Stimulated activated CD4-positive, alpha-beta T cell treated with anti-CD3 and anti-CD28 coated beads, TNF-alpha, amount 100 ng/mL, for 4 hours (primary cell): ENCODE measurements at places on chromosomes 13 and 19.

GRCh38 chr13:84352946-84353345, 470.7 kb upstream of the SLITRK1 start:
- DNase-seq = no peak

- no peak for DNase-seq
These were observed 7.8 kb upstream of the VSTM2B start for GRCh38 chr19:29517946-29518345.

DNA sequence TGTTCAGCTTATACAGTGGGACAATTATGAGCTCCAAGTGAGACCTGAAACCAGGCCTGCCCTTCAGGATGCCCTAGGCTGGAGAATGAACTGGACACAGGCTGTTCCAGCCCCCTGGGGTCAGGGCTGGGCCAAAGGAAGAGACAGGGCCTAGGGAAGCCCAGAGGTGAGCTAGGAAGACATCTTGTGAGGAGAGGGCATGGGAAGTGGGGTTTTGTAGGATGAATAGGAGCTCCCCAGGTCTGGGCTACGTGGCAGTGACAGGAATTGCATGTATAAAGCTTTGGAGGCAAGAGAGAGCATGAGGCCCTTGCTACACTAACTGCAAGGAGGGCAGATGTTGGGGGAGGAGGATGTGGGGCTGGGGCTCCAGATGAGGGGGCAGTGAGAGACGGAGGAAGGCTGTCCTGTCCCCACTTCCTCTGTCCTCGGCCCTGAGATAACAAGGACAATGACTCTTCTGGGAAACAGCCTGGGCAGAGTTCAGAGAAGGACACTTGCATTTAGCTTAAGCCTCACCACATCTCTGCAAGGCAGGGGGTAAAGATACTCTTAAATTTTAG, 1.5 kb upstream of the TBXA2R start:
- no peak for DNase-seq

GRCh38 chr19:54162241-54162805, 2.8 kb upstream of the LENG1 start:
- peak; percentile 75 for DNase-seq

DNA sequence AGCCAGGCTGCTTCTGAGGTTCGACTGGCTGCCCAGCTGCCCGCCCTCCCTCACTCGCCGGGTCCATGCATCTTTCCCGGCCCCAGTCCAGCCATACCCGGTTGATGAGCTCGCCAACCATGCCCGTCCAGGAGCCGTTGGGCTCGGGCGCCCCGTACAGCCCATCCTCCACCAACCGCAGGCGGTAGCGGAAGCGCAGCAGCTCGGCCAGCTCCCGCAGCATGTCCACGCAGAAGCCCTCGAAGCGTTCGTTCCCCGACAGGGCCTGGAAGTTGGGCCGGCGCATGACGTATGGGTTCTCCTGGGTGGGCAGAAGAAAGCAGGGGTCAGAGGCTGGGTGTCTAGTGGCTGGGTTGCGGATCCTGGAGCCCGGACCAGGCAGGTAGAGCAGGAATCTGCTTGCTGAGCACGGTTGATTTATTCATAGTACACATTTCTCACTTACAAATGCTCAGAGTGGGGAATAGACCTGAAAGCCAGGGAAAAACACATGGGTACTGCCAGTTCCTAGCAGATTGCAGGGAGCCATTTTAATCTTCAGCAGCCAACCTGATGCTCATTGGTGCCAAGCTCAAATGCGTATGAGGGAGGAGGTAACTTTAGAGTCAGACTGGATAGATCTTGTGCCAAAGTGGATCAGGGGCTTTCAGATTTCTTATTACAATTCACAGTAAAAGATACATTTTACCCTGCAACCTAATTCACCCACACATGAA, 27.4 kb downstream of the GRIK5 start:
- DNase-seq = no peak

- DNase-seq = no peak
These were observed 27.1 kb downstream of the RNASEH2B start for GRCh38 chr13:50936679-50937078.

- DNase-seq = no peak
These were observed 7.5 kb upstream of the TNFSF14 start for GRCh38 chr19:6677495-6677882.

GRCh38 chr13:69579351-69579750, 528.3 kb upstream of the ATXN8OS start:
- DNase-seq = no peak

DNA sequence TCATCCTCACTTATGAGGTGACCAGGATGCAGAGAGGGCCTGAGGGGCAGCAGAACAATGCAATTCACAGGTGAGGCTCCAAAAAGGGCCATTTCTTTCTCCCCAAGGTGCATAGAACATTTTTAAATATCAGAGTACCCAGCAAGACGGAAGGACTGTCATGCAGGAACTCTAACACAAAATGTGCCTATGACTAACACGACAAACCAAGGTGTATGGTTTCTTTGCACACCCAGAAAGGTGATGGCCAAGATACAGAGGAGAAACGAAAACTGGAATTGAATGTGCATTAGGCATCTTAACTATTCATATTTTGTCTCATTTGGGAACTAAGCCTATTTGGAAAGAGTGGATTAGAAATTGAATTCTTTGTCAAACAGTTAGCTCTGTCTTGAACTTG, 29.9 kb downstream of the SHISA2 start:
- DNase-seq = no peak

DNA sequence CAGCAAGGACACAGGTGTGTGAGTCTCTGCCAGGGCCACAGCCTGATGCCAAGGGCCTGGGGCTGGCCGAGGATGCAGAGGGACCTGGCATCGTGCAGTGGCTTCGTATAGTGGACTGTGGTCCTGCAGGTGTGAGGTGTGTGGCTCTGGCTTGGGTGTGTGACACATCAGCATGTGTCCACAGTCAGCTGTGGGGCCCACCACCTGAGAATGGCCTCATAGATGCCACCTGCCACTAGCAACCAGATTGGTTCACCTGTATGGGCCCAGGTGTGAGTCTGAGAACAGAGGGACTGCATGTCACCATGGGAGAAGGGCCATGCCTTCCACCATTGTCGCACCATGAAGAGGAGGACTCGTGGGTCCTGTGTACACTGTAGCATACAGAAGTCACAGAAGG, 2.4 kb downstream of the PPP1R14A start:
- DNase-seq = no peak

- DNase-seq = no peak
These were observed 1471.4 kb upstream of the PCDH20 start for GRCh38 chr13:62887046-62887445.

DNA sequence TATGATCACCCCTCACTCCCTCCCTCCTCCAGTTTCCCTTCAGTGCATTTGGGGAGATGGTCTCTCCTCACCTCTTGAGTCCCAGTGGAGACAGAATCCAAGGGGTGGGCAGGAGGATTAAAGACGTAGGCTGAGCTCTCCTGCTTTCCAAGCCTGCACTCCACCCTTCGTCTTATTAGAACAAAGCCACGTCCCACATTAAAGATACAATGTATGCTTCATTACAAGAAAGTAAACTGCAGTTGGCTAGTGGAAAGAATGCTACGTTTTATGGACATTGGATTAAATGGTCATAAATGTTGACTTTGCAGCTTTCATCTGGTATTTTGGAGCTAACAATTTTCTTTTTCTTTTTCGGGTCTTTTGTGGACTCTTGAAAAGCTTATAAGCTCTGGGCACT, 1.5 kb upstream of the KLK11 start:
- no peak for DNase-seq

DNA sequence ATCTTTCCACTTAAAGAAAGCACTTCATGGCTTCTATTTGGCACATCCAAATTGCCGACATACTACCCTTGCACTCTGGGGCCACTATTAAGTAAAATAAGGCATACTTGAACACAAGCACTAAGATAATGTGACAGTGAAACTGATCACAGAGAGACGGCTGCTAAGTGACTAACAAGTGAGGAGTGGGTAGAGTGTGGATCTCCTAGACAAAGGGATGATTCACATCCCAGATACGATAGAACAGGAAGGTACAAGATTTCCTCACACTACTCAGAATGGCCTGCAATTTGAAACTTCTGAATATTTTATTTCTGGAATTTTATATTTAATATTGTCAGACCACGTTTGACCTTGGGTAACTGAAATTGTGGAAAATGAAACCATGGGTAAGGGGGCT, 1721.8 kb upstream of the SPRY2 start:
- no peak for DNase-seq

- DNase-seq = no peak
These were observed 88.3 kb downstream of the DHRS12 start for GRCh38 chr13:51715613-51716012.

GRCh38 chr13:67520886-67521285, 290.8 kb upstream of the PCDH9 start:
- no peak for DNase-seq

GRCh38 chr19:46861691-46862502, 1.1 kb downstream of the ARHGAP35 start:
- no peak for DNase-seq

DNA sequence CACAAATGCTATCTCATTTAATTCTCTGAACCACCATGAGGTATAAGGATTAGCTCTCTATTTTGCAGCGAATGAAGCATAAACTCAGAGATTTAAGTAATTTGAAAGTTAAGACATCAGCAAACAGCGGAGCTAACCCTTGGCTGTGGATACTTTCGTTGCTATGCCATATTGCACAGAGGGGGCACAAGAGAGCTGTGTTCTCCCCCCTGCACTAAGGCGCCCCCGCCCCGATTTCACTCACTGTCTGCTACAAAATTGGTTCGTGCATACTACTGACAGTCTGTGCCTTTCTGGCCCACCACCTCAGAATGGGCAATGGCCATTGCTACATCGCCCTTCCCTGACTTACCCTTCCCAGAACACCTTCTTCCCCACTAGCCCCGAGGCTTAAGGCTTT, 105.7 kb upstream of the OBI1 start:
- DNase-seq = no peak

DNA sequence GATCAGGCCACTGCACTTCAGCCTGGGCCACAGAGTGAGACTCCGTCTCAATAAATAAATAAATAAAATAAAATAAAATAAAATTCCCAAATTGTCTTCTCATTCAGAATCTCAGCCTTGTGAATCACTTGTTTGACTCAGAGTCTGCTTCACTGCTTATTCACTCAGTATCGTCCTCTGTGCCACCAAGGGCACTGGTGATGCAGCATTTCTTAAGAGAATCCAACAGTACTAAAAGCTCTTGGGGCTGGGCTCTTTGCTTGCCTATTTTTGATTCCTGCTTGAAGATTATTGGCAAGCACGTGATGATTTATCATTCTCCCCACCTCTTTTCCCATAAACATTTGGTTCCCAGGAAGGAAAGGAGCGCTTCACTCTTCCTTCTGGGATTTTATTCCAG, 54.8 kb upstream of the HMGB1 start:
- DNase-seq = no peak

DNA sequence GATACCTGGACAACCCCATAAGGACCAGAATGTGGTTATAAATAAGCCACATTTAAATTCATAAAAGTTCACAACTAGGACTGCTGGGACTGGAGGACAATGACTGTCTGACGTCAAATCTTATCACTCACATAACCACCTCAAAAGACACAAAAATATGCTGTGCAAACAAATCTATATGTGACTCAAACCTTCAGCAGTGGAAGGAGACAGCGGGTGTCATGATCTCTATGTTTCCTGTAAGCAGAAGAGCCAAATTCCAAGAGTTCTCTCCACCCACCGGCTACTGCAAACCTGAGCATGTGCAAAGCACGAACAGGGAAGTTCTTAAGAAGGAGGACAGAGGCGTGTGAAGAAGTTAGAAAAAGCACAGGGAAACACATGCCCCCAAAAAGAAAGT, 113.2 kb downstream of the MYCBP2 start:
- DNase-seq = no peak

DNA sequence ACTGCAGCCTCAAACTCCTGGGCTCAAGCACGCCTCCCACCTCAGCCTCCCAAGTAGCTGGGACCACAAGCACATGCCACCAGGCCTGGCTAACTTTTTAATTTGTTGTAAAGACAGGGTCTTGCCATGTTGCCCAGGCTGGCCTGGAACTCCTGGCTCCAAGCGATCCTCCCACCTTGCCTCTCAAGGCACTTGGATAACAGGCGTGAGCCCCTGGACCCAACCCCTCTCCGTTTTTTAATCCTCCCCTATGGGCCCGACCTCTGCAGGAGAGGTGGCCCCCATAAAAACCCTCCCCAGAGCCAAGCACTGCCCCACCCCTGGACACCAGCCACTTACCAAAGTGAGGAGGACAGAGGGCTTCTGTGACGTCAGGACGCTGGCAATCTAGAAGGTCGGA, 28.6 kb downstream of the PEPD start:
- no peak for DNase-seq

DNA sequence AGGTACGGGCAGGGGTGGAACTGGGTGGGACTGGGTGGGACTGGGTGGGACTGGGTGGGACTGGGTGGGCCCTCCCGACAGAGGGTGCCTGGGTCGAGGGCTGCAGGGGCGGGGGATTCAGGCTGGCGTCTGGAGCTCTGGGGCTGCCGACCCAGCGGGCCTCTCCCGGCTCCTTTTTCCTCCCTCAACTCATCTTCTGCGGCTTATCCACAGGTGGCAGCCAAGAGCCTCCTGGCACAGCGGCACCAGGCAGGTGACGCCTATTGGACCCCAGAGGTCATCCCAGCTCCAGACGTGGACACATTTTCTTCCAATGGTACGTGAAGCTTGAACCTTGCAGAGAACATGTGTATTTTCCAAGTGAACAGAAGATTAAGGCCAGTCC, 533 bp downstream of the ZNF544 start:
- peak; percentile 6 for DNase-seq

DNA sequence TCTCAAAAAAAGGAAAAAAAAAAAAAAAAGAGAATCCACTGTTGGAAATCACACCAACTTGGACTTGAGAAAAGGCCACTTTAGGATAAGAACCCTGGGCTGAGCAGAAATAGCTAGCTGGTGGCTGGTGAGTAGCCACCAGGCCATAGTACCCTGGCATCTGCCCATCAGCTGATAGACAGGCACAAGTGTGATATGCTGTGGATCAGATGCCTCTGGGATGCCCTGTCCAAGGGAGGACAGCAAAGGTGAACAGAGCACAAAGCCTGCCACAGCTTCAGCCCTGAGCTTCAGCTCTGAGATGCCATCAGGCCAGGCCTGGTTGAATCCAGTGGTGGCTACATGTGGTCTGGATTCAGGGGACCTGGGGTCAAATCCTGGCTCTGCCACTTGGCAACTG, 8.7 kb downstream of the SIRT2 start:
- DNase-seq = no peak

DNA sequence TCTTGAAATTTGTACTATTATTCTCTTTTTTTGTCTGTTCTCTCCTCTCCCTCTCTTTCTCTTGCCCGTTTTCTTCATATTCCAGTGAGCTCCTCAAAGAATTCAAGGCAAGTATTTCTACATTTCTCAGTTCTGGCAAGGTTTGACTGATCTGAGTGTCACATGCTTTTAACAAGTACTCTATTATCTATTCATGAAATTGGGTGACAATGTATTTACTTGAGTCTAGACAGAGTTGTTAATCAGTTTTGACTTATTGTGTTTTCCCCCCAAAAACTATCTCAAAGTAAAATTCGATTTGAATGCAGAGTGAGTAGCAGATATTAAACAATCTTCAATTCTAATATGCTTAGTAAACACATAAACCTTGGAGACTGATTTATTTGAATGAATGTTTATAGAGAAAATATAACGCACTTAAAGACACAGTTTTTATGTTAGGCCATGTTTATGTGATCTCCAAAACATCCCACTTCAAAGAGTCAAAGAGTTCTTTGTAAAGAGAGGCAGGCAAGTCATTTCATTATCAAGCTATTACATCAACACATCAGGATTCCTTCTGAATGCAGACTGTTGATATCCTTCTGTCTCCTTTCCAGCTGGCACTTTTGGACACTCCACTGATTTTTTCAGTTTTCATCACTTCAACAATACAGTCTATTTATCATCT, 166.6 kb downstream of the SLITRK6 start:
- DNase-seq = no peak
